Stimulated activated CD8-positive, alpha-beta memory T cell treated with anti-CD3 and anti-CD28 coated beads, Interleukin-15, amount 100 ng/mL, for 48 hours (primary cell): ENCODE measurements at places on chromosomes 5 and 9.

- no peak for DNase-seq
These were observed 68.7 kb downstream of the PRR16 start for GRCh38 chr5:120532835-120533234.

DNA sequence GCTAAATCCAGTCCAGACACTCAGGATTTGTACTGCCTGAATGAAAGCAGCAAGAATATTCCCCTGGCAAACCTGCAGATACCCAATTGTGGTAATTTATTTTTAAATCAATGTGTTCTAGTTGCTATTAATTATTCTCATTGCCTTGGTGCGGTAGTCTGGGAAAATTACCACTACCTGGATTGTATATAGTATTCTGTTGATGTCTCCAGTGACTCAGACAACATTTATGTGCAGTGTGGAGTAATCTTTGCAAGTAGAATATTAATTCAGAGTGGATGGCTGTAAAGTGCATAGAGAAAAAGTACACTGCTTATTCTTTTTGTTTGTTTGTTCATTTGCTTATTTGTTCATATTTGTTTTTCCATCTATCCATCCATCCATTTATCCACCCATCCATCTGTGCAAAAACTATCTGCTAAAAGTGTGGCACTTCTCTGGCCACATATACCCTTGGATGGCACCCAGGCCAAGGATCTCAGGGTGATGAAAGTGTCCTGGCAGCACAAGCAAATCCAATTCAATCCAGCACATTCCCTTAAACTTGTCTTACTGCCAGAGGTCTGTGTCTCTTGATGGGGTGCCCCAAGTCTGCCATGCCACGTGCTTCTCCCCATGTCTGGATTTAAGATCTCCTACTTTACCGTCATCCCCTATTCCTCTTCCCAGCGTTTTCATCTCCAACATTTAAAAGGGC, 41.3 kb downstream of the NTRK2 start:
- no peak for DNase-seq

DNA sequence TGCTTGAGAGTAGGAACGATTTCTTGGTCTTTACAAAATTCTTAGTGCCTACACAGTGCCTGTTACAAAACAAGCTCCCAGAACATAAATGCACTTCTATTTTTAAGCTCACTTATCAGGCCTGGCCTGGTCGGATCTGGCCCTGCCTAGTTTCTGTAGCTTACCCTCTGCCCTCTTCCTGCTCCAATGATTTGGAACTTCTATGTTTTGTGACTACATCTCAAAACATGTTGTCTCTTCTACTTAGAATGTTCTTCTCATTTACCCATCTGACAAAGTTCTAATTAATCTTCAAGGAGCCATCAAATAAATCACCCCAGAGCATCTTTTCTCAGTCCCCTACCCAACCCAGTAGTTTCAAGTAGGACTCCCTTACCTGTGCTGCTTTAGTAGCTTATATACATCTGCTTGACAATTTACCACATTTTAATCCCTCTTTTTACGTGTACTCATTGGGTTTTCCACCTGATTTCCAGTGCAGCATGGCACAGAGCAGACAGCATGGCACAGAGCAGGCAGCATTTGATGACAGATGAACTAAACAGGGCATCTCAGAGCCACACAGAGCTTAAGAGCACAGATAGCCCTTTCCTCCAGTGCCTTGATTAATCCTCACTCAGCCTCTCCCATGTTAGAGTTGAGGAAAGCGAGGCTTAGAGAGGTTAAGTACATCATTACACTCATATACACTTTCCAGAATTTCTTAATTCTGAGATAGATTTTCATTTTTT, 171.9 kb downstream of the MAPKAP1 start:
- no peak for DNase-seq

- no peak for DNase-seq
These were observed 177.5 kb upstream of the NREP start for GRCh38 chr5:111934511-111934910.

DNA sequence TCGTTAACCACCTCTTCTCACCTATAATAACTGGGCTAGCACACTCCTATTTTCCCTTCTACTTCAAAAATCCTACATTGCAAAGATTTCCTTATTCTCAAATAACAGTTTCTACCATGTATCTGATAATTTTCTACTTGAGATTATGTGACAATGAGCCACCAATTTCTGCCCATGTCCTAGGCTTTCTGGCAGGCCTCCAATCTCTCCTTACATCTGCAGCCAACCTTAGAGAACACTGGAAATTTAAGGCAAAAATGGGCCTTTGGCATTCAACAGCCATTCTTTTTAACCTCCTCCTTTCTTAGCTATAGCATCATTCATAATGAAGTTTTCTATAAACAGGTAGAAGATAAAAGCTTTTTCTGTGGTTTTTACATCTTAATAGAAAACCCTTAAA, 225.1 kb downstream of the ARRDC3 start:
- no peak for DNase-seq

DNA sequence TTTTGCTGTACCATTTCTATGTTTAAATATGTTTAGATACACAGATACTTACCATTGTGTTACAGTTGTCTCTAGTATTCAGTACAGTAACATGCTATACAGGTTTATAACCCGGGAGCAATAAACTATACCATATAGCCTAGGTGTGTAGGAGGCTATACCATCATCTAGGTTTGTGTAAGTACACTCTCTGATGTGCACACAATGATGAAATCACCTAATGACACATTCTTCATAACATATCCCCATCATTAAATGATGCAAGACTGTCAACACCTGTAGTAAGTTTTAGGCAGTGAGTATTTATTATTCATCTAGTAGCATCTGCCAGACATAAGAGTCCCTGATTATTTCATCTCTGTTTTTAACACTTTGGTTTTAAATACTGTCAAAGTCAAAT, 7.3 kb upstream of the DHFR start:
- DNase-seq: no peak

DNA sequence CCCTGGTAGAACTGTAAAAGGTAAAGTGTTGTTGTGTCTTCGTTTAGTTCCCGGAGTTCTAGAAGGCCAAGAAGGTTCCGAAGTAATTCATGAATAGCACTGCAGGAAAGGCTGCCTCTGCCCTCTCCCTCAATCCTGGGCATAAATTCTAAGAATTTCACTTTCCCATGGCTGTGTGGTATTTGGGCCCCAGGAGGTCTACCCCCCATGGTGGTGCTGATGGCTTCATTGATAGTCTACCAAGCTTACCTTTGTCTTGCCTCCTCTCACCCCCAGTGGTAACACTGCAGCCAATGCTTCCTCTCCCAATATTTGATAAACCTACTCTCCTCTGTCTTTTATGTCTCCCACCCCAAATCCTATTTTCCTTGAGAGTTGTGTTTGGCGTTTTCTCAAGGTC, 39.5 kb downstream of the ADAMTS16 start:
- no peak for DNase-seq

GRCh38 chr9:135501261-135502167, 1.0 kb downstream of the MRPS2 start:
- no peak for DNase-seq

DNA sequence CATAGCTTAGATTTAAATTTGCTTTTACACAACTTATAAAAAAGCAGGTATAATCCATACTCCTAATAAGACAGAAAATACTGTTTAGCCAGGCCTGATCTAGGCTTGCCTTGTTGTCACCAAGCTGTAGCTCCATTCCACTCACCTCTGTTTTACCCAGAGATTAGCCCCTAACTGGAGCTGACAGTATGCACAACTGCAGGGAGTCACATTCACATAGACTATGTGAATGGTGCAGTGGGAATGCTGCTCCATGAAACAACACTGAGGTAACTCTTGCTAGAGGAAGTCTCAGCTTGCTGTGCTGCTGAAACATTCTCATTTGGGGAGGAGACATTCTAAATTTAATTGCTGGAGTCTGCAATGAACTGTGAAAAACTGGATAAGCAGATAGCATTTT, 209.1 kb downstream of the TMEM232 start:
- no peak for DNase-seq

DNA sequence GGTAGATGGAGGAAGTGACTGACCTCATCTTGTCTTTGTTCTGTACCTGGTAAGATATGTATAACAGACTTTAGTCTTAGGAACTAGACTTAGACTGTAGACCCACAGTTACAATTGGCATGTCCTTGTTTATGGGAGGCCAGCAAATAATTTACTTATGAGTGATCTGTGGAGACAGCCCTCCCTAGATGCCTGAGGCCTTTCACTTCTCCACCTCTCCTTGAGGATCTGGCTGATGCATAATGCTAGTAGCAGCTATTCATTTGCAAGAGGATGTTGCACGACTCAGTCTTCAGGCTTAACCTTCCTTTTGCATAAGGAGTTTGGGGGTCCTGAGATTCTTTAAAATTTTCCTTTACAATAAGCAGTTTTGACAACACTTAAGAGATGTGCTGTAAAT, 100.7 kb downstream of the YTHDC2 start:
- no peak for DNase-seq

GRCh38 chr5:145471026-145471425, 364.1 kb downstream of the PRELID2 start:
- no peak for DNase-seq

- DNase-seq: no peak
These were observed 135.9 kb downstream of the GABRB2 start for GRCh38 chr5:161410640-161411039.

- no peak for DNase-seq
These were observed 168.5 kb downstream of the RAB3C start for GRCh38 chr5:58751222-58751837.
